ENCODE measurements at places on chromosomes 4 and X.

DNA sequence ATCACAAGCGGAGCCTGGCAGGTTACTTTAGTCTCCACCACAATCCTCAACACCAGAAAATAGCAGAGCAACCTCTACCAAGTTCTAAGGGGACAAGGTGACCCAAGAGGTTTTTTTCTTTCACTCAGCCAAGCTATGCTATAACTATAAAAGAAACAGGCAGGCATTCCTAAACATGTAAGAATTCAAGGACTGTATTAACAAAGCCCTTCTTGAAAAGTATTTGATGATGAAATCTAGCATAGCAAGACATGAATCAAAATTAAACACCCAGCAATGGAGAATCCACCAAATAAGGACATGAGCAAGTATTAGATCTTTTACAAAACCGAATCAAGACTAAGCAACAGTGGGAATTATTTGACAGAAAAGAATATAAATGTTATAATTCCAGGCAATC lies 25.7 kb upstream of the C1QTNF7 start:
- no peak for DNase-seq

DNA sequence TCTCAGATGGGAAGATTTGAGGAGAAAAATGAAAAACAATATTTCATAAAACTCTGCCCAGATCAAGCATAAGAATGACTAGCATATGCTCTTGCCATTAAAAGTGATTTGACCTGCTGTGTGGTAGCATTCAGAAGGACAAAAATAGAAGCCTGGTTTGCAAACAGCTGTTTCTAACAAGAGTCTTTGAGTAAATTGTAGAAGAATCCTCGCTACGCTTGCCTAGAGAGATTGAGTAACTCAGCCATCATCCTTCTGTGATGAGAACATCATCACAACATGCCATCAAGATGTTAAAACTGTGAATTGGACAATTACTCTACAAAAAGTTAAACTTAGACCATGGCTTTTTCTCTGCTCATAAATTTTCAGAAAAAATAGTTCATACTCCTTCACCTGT lies 168.9 kb upstream of the PUDP start:
- DNase-seq = no peak

DNA sequence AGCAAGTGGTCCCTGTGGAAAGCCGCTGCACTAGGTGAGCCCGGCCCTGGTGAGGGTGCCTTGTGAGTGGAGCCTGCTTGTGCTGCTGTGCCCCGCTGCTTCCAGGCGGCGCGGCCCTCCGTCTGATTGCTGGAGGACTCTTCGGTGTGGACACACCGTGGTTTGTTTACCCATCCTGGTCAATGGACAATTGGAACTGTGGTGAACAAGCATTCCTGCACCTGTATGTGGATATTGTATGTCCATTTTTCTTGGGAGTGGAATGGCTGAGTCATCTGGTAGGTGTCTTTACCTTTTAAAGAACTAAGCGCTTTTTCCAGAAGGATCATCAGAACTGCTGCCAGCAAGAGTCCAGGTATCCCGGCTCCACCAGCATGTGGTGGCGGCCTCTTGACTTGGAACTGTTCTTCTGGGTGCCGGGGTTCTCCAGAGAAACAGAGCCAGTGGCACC lies 15.6 kb downstream of the MAEA start:
- DNase-seq = no peak

DNA sequence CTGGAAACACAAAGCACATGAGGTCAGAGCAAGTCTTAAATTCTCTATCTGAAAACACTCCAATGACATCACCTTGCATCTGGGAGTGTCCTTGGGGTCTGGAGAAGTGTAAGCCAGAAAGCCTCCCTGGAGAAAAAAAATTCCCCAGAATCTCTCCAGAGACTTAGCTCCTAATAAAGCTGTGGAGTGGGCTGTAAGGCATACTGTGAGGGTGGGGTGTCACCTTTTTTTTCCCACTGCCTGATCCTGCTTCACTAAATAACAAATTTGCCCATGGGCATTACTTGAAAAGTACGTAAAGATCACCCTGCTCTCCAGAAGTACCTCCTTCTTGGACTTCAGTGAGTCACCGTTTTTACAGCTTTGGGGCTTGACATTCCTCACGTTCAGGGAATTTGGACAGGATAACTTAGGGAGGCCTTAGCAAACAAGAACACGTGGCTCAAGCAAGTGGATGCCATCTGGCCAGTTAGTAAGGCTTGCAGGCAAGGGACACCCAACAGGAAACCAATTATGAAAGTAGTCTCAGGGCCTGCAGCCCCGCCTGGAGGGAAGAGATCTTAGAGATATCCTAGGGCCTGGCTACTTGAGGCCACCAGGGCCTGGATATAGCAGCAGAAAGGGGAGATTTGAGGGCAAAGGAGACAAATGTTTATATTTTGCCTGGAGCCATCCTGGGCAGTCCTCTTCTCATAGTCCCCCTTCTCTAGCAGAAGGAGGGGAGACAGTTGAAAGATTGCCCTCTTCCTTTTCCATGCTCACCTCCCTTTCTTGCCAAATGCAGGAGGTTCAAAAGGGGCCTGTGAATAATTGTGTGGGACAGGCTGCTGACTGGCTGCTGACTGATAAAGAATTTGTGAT lies 60.1 kb upstream of the PLAC1 start:
- DNase-seq = no peak

DNA sequence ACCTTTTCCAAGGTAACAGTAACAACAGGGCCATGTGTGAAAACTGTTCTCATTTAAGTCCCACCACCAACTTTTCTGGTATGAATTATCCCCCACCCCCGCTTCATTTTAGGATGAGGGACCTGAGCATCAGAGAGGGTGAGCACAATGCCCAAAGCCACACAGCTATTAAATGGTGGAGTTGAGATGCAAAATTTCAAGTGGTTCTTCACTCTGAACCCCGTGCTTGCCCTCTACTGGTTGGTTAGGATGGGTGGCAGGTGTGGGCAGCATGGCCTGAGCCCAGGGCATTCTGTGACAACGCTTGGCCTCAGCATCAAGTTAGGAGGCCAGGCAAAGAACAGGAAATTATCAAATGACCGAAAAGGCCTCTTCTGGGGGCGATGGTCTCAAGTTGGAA lies 33.5 kb downstream of the MED28 start:
- DNase-seq = no peak

DNA sequence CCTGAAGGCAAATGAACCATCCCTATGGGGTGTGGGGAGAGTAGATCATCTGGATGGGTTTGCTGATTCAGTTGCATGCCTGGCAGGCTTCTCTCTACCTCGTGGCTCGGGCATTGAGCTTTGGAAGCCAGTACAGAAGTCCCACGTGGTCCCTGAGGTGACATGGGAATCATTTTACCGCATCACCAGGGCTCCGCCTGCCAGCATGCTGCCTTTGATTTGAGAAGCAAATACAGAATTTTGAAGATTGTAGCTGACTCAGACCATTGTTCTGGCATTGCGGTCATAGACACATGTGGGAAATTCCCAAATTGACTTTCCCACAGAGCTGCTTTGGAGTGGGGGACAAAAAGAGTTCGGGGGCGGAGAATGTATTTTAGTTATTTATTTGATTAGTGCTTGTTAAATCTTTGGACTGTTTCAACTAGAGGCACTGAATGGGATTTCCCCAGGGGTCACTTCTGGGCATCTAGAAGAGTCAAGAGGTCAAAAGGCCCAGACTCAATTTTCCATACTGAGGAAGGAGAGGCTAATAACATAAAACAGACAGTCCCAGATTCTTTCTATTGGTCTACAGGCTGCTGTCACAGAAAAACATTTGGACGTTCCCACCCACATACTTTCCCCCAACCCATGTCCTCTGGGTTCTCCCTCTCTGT lies 79.3 kb downstream of the NHSL2 start:
- no peak for DNase-seq

DNA sequence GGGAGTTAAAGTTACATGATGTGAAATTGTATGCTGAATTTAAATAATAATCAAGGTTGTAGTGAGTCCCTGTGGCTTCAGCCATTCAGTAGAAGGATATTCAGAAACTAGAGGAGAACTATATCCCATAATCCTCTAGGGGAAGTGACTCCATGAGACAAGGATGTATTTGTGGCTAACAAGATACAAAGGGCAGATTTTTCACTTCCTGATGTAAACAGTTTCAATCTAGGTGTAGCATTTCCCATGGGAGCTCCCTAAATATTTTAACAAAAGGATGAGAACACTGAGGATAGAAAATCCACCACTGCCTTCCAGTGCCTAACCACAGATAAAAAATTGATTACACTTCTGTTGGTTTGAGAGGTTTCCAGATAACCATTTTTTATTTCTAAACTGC lies 435.4 kb upstream of the TENM3 start:
- DNase-seq = no peak

- no peak for DNase-seq
Observed at GRCh38 chrX:120823556-120823955, 52.1 kb downstream of the CT47B1 start.

DNA sequence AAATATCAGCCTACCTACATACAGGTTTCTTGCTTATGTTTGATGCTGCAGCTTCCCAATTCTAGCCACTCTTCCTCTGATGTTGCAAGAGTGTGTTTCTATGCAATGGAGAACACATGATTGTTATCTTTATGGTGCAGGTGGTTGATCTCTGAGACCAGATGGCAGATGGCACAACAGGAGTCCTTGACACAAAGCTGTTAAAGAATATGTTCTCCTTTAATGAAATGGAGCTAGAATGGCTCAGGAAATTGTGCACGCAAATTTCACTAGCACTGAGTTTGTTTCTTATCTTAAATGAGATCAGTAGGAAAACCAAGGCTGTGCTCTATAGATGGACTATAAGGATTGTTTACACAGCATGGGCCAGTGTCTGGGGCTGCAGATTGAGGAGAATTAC lies 29.9 kb upstream of the TTC29 start:
- no peak for DNase-seq

DNA sequence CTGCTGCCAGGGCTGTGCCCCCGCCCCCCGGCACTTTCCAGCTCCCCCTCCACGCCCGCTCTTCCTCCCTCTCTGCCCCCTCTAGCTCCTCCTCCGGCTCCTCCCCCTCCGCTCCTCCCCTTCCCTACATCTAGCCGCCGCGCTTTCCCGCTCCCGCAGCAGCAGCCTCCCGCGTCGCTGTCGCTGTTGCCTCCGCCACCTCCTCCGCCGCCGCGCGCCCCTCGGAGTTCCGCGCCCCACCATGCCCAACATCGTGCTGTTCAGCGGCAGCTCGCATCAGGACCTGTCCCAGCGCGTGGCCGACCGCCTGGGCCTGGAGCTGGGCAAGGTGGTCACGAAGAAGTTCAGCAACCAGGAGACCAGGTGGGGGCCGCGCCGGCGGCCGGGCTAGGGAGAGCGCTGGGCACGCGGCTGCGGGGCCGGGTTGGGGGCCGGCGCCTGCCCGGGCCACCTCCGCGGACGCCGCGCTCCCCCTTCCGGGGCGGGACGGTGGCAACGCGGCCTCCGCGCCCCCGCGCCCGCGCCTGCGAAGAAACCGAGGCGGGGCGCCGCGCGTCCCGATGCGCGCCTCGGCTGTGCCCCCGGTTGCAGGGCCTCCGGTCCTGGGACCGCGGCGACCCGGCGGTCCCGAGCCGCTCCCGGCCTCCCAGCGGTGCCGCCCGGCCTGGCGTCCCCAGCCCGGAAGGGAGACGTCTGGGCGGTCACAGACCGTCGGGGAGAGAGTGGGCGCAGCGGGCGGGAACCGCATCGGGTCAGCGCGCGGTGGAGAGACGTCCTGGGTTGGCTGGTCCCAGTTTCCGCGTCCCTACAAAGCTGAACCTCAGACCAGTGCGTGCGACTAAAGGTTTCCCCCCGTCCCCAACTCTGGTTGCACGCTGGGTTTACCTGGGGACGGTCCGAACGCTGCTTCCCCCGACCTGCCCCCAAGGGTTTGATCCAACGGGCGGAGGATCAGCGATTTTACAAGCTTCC lies at the start of gene PRPS2:
TSS of gene PRPS2 (plus strand) at position 156 of the 972 bp plus-strand sequence. CDS start at position 242, 86 bp downstream.
- DNase-seq = peak; percentile 59

GRCh38 chr4:8422786-8423185 lies 17.7 kb downstream of the ACOX3 start:
- no peak for DNase-seq

GRCh38 chrX:129641941-129642340 lies 12.8 kb downstream of the APLN start:
- DNase-seq = no peak

DNA sequence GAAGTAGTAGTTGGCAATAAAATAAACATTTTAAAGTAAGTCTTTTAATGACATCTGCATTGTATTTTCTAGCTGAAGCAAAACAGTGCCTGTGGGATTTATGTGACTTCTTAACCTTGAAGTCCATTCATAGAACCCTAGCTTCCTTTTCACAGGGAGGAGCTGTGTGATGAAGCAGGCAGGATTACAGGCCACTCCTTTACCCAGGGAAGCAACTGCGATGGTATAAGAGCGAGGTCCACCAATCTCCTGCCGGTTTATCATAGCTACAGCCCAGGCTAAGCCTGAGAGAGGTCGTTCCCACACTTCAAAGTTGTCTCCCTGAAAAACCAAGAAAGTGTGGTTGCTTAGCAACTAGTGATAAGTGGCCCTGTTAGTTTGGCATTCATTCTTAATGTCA lies 7.0 kb downstream of the RPL36A start:
- DNase-seq = no peak

GRCh38 chr4:106987311-106987710 lies 48.8 kb downstream of the DKK2 start:
- no peak for DNase-seq

DNA sequence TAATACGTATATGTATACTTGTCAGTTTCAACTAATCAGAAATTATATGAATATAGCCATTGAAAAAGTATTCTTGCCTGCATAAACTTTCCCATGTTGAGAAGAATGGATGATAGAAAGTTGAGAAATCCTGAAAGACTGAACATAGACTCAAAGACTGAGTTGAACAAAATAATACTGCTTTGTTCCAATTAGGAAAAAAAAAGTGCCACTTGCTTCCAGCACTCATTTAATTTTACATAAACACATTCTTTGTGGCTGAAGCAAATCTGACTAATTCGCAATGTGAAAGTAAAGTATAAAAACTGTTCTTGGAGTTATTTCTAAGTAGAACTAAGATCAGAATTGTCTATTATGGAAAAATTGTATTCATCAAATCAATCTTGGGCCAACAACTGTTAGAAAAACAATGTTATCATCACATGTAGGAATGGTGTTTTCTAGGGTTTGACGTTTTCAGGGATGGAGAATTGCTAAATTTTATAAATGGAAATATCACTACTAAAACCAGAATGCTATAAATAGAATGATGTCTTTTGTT lies 2334.6 kb downstream of the PCDH7 start:
- no peak for DNase-seq

GRCh38 chr4:82833696-82834313 lies 35.2 kb upstream of the SCD5 start:
- DNase-seq = no peak

DNA sequence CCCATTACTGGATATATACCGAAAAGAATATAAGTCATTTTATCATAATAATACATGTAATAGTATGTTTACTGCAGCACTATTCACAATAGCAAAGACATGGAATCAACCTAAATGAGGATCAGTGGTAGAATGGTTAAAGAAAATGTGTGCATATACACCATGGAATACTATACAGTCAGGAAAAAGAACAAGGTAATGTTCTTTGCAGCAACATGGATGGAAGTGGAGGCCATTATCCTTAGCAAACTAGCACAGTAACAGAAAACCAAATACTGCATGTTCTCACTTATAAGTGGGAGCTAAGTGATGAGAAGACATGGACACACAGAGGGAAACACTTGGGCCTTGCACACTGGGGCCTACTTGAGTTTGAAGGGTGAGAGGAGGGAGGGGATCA lies 207.4 kb upstream of the APOOL start:
- no peak for DNase-seq

GRCh38 chrX:123350226-123350625 lies 166.1 kb downstream of the GRIA3 start:
- DNase-seq = no peak

- DNase-seq = no peak
Observed at GRCh38 chr4:188002751-188003150, 7.2 kb downstream of the ZFP42 start.
